ENCODE measurements at places on chromosomes 12 and 14.

DNA sequence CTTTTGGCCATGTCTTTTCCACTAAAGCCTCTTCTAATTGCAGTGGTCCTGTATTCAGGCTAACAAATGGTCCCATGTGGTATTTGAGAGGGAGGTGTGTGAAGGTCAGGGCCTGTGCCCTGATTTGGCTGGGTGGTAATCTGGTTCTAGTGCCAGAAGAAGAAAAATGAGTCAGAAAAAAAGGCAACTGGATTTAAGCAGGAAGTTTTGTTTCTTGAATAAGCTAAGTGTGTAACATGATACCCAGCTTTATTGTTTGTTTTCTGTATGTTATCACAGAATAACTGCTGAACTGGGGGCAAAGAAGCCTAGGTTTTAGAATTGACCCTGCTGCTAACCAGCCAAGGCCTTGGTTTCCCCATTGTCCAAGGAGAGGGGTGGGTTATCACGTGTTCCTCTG lies 134.0 kb downstream of the ANO6 start:
- peak; percentile 34 for DNase-seq

DNA sequence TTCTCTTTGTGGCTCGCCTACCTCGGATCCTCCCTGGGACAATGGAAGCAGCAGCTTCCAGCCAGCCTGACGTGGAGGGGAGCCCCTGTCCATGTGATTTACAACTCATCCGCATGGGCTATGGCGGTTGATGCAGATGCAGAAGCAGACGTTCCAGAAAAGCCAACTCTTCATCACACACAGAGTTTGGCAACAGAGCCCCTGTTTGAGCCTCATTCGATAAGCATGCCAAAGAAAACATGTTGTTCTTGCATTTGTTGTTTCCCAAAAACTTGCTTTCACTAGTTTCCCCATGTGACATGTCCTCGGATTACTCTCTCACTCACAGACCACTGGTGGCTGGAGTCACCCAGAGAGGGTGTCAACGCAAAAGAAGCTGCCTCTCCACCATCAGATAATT lies 16.4 kb upstream of the TC2N start:
- DNase-seq, result no peak

- DNase-seq, result no peak
Observed at GRCh38 chr12:57106021-57106708, 5.0 kb downstream of the STAT6 start.

DNA sequence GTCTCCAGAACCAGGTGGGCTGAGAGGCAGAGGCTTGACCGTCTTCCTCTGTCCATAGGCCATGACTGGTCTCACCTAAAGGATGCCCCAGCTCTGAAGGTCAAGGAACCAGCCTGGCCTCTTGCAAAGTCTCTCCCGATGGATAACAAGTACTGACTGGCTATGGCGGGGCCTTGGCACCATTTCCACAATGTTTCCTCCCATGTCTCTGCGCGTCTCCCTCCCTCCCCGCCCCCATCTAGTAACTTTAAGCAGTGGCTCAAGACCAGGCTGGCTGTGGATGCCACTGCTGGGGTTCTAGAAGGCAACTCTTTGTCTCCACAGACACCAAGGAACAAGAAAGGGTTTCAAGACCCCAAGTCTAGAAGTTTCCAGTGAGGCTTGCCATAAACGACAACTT lies 275.5 kb downstream of the DPF3 start:
- no peak for DNase-seq

DNA sequence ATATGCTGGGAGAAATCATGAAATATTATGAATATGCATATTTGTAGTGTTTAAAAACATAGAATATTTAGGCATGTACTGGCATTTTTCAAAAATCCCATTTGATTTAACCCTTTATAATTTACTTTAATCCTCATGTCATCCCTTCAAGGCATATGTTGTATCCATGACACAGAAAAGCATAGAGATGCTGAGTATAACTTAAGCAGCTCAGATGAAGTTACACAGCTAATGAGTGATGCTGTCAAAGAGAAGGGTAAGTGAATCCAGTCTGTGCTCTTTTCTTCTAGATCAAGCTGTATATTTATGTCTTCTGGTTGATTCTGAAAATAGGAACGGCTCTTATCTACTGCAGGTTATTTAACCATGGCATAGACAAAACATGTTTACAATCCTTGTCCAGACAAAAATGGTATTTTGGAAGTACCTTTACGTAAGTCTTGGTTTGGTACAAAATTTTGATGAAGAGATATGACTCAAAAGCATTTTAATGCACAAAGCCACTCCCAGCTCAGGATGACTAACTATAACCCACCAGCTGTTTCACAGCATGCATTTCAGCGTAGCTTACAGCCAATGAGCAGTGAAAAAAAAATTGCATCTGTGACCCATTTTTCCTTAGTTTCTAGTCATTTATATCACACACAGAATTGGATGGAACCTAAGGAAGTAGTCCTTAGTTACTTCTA lies 201.7 kb downstream of the STXBP6 start:
- peak; percentile 17 for DNase-seq

- no peak for DNase-seq
Observed at GRCh38 chr12:132672116-132672515, 15.0 kb downstream of the POLE start.

DNA sequence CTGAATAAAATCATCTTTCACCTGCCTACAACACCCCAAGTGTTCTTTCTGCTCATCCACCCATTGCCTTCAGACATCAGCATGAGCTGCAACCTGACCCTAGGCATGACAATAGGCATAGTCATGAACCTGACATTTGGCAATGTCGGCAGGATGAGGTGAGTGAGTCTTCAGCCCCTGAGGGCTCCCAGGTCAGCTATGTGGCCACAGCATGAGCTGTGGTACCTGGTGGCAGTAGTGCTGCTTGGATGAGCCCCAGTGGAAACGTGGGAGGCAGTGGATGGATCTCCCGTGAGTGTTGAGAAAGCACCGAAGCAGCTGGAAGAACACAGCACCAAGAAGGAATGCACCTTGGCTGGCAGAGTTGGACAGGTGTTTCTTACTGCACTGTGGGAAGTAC lies 334.8 kb upstream of the FAR2 start:
- peak; percentile 29 for DNase-seq

- DNase-seq, result no peak
Observed at GRCh38 chr14:46887144-46887543, 235.6 kb upstream of the RPL10L start.

- DNase-seq, result no peak
Observed at GRCh38 chr14:104996483-104996882, 10.9 kb downstream of the CLBA1 start.

GRCh38 chr12:109871668-109872314 lies 8.6 kb downstream of the GLTP start:
- DNase-seq, result no peak

GRCh38 chr14:75069811-75070145 lies 337 bp downstream of the ZC2HC1C start:
- DNase-seq, result no peak

GRCh38 chr12:113186033-113186365 lies 478 bp downstream of the RITA1 start:
- no peak for DNase-seq

GRCh38 chr12:48351022-48351708 lies 446 bp upstream of the ZNF641 start:
- DNase-seq, result peak; percentile 48

DNA sequence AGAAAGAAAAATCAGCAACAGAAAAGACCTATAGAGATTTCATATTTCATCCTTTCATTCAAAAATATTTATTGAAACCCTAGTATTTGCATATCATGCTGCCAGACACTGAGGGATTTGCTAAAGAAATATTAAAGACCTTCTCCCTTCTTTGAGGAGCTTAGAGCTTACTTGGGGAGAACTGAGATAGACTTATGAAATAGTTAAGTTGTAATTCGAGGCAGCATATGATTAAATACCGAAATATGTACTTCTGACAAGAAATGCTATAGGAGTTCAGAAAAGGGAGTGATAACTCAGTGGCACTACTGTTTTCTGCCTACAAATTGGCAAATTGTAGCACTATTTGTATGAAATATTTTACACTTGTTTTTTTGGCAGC lies 59.1 kb downstream of the PLXNC1 start:
- no peak for DNase-seq

DNA sequence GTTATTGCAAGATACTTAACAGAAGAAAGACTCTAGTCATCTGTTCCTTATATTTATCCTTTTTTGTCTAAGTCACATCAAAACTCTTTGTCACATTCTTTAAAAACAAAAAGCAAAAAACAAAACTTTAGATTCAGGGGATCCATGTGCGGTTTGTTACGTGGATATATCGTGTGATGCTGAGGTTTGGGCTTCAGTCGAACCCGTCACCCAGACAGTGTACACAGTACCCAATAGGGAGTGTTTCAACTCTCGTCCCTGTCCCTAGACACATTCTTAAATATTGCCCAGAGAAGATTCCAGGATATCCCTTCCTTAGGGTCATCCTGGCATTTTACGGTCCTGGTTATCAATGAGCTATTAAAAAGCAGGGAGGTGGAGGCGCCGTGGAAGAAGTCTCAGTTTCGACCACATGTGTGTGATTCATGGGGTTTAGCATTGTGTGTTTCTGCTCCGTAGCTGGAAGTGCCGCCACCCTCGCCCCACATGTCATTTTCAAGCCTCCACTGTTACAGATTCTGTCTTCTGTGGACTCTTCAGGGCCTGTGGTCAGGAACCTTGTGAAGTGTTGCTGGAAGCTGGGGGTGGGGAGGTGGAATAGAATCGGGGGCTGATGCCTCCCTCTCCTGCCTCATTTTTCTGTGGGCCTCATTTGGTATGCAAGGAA lies 19.9 kb downstream of the CCND2 start:
- DNase-seq, result no peak

- DNase-seq, result peak; percentile 30
Observed at GRCh38 chr14:99602054-99602787, 1.8 kb downstream of the CCDC85C start.

GRCh38 chr12:2084553-2085296 lies 31.9 kb downstream of the CACNA1C start:
- no peak for DNase-seq

- peak; percentile 54 for DNase-seq
Observed at GRCh38 chr12:54958048-54958658, 26.4 kb downstream of the TESPA1 start.

- DNase-seq, result peak; percentile 1
Observed at GRCh38 chr12:23707270-23707669, 242.2 kb downstream of the SOX5 start.

DNA sequence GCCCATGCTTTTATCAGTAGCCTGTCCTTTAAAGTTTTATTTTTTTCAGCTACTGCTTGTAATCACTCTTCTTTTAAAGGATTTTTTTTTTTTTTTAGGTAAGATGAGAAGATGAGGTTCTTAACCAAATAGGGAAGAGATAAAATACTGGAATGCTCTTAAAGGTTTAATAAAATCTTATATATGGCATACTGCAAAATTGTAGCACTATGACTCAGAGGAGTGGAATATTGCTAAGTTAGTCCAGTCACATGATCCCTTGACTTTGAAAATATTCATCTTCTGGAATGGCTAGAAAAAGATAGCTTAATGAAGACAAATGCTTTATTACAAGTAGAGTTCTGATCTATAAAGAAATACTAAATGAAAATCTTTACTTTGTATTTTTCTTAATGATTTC lies 116.6 kb downstream of the NAV3 start:
- DNase-seq, result peak; percentile 40

DNA sequence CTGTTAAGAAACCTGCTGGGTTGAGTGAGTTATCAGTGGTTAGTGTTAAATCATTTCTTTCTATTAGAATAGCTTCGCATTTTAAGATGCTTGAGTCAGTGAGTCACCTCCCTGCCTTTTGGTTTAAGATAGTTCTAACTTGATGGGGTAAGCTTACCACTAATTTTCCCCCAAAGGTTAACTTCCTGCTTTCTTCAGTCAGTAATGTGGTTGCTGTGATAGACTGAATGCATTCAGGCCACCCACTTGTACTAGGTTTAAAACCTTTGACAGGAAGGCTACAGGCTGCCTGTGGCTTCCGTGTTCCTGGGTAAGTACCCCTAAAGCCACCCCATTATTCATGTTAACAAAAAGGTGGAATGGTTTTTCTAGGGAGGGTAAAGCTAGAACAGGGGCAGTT lies 25.3 kb downstream of the CLEC2A start:
- no peak for DNase-seq

GRCh38 chr14:106506881-106507305 lies 980.5 kb downstream of the TMEM121 start:
- DNase-seq, result no peak

DNA sequence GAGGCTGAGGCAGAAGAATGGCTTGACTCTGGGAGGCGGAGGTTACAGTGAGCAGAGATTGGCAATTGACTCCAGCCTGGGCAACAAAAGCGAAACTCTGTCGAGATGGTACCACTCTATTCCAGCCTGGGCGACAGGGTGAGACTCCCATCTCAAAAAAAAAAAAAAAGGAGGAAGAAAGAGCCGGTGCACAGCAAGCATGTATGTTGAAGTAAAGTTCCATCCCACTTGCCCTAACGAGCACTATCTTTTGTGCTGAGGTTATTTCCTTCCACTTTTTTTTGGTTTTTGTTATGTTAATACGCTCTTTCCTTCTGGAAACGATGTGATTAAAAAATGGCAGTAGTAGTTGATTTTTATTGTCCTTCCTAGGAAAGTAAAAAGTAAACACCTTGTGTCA lies 19.5 kb upstream of the GOLGA5 start:
- no peak for DNase-seq
